NCI-H345 (cell line): ENCODE measurements at places on chromosomes 5 and 9.

DNA sequence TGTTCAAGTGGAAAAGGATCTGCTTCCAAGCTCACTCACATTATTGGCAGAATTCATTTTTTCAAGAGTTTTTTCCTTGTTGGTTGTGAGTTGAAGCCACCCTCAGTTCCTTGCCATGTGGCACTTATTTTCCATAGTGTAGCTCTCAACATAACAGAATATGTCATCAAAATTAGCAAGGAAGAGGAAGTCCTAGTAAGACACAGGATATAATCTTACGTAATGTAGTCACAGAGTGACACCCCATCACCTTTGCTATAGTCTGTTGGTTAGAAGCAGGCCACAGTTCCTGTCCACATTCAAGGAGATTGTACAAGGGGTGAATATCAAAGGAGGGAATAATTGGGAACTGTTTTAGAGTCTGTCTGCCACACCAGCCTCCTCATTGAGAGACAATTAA is 15.7 kb downstream of the IRGM start:
- DNase-seq, result no peak

DNA sequence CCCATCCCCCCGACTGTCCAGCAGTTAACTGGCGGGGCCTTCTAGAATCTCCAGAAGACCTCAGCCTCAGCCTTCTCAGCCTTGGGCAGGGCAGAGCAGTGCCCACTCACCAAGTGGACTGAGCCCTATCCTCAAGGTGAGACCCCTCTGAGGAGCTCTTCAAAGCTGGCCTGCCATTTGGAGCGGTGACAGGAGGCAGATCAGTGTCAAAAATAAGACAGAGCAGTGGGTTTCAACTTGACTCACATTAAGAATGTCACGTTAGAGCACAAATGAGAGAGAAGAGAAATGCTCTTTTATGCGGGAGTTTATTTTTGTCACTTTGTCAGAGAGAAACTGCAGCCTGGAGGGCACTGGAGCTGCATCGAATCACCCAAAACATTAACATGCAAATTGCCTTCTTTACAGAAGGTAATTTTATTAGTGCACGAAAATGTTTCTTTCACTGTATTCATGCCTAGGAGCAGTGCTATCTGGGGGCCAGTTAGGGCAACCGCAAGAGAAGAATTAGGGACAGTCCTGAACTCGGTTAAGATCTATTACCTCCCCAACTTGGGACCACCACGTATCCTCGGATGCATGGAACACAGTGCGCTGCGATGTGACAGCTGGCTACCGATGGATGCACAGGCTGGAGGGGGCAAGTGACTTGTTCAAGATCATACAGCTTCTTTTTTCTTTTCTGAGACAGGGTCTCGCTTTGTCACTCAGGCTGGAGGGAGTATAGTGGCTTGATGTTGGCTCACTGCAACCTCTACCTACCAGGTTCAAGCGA is 188.5 kb downstream of the DAB2IP start:
- DNase-seq, result no peak

GRCh38 chr5:105872569-105873270 is 1798.0 kb downstream of the EFNA5 start:
- DNase-seq, result no peak

GRCh38 chr5:15510831-15511230 is 10.9 kb downstream of the FBXL7 start:
- DNase-seq, result no peak

- no peak for DNase-seq
These were observed 3.6 kb downstream of the FBXO38 start for GRCh38 chr5:148387325-148387724.

GRCh38 chr5:122902263-122902662 is 56.9 kb downstream of the SNX24 start:
- DNase-seq, result no peak

DNA sequence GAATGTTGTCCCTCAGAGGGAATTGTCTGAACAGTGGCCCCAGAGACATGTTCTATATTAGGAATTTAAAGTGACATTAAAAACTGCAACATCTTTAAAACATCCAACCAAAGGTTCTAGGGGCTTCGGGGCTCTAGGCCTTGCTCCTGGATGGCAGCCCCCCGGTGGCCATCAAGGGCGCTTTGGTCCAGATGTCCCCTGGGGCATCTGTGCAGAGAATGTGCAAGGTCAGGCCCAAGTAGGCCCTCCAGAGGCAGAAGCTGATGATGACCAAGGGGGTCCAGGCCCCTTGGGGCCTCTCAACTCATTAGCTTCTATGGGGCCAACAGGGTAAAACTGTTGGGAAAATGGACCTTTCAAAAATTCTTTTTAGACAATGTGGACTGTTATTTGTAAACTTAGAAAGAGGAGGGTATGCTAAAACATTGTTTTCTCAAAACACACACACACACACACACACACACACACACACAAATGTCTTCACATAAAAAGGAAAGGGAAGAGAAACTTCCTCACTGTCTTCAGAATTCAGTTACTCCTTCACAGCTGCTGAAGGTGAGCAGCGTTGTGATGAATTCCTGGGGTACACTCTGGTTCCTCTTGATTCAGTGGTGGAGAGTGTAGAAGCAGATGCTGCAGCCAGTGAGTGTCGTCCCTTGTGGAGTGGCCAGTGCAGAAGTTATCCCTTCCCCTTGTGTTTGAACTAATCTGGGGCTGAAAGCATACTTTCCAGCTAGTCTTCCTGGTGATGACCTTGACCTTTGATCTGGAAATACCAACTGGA is 125.2 kb downstream of the WDR41 start:
- DNase-seq, result no peak

DNA sequence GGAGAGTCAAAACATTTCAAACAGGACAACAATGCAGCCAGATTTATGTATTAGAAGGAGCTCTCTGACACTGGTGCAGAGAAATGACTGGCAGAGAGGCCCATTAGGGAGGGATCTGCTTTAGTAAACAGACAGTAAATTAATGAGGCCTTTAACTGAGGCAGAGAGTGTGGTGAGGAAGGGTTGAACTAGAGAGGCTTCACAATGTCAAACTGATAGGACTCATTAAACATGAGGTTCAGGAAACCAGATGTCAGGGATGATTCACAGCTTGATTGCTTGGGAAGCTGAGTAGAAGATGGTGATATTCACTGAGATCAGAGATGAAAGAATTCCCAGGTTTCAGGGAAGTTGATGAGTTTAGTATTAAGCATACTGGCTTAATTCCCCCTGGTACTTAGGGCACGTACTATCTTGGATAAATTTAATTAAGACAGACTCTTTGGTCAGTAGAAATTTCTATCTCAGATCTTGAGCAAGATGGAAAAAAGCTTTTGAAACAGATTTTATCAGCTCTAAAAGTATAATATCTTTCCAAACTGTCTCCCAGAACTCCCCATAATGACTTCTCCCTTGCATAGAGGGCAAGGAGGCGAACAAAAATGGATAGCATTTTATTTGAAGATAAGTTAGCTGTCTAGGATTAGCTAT is 8.6 kb upstream of the MUSK start:
- DNase-seq, result no peak

GRCh38 chr5:114838937-114839336 is 330.8 kb downstream of the TRIM36 start:
- no peak for DNase-seq

DNA sequence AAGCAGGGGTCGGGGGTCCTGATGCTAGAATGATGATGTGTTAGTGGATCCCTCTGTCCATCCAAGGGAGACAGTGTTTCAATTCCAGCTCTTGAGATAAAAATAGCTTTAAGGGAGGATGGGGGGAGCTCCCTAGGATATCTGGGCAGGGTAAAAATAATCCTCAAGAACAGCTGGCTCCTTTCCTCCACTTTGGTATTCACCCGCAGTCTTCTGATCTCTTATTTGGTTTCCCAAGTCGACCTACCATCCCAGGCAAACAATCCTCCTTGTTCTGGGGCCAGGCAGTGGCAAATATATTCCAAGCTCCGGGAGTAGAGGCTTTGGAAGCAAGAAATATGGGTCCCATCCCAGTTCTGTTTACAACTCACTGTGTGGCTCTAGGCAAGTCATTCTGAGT is 14.5 kb upstream of the COL27A1 start:
- no peak for DNase-seq

GRCh38 chr9:69034071-69034470 is 1.5 kb upstream of the FXN start:
- DNase-seq, result peak; percentile 10

GRCh38 chr9:81202292-81202691 is 487.1 kb downstream of the TLE1 start:
- no peak for DNase-seq

DNA sequence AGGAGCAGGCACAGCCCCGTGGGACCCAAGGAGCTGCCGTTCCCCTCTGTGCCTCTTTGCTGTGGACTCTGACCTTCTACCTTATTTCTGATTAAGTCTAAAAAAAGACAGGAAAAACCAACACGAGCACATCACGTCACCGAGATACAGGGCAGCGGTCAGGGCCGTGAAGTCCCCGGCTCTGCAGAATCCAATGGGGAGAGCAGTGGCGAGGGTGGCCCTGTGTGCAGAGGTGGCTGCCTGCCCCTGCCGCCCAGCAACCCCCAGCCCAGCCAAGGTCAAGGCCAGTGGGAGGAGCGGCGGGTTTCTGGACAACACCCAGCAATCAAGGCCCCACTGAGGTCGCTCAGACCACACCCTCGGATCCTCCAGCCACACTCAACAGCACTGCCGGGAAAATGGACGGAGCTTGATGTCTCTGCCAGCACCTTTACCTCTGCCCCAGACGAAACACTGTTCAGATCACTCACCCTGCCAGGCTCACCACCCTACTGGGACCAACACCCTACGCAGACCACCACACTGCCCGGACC is 32.7 kb upstream of the SLC9A3 start:
- no peak for DNase-seq

- DNase-seq, result no peak
These were observed 73.0 kb downstream of the SLC1A3 start for GRCh38 chr5:36679221-36679989.

GRCh38 chr5:141084487-141084989 is 9.9 kb upstream of the PCDHB2 start:
- DNase-seq, result peak; percentile 87

GRCh38 chr9:33388110-33388994 is 14.0 kb downstream of the AQP7 start:
- no peak for DNase-seq
